ENCODE measurements at places on chromosomes 6 and 20.

DNA sequence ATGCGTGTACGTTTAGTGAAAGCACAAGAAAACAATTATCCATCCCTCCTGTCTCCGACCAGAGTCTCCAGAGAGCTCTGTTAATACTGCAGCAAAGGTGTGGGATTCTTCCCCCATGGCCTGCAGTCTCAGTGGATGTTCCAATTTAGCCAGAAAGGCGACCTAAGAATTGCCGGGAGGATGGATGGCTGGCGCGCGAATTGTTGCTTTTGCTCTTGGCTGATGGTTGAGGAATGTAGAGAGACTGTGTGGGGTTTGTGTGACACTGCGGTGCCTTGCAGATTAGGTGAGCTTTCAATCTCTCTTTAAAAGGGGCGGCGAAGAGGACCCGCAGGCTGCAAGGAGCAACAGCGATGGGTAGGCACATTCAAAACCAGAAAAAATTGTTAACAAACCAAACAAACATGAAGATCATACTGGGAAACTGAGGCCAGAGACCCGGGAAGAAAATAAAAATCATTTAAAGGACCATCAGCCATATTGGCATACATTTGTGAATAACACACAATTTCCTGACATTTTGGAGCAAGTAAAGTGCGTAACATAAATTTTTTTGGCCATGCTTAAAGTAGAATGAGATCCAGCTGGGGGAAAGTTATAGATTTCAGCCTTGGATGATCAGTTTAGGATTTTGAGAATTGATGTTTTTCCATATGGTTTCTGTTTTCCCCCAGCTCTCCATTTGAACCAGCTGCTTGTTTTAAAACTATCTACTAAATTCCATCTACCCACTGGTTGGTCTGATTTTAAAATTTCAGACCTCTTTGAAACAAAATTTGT lies 46.3 kb downstream of the GNAS start:
- DNase-seq = no peak

- DNase-seq = peak; percentile 19
These were observed 8.6 kb downstream of the CD83 start for GRCh38 chr6:14126191-14126590.

- DNase-seq = no peak
These were observed 63.5 kb downstream of the LYRM2 start for GRCh38 chr6:89574910-89575561.

GRCh38 chr6:6695625-6696276 lies 107.2 kb downstream of the LY86 start:
- DNase-seq = peak; percentile 67

DNA sequence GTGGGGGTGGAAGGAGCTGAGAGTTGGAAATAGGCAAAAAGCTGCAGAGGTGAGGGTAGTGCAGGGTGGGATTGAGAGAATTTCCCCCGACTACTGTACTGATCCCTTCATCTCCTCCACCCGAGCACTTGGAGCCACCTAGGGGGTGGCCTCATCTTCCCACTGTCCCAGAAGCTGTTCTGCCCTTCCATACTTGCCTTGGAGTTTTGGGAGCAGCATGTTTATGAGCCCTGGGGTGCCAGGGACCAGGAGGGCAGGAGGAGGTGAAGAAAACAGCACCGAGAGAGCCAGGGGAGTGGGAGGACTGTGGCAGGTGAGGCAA lies 34.0 kb upstream of the HLA-A start:
- no peak for DNase-seq

DNA sequence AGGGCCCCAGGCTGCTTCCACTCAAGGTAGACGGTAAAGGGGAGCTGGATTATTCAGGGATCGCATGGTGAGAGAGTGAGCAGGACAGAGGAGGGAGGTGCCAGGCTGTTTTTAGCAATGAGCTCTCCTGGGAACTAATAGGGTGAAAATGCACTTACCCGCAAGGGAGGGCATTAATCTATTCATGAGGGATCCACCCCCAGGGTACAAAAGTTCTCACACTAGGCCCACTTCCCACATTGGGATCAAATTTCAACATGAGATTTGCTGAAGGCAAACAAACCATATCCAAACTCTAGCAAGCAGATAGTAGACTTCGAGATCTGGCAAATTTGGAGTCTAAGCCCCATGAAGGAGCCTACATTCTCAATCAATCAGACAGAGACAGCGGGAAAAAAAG lies 408.6 kb downstream of the RNF144B start:
- no peak for DNase-seq

GRCh38 chr20:25340380-25340779 lies 50.3 kb downstream of the ABHD12 start:
- no peak for DNase-seq

DNA sequence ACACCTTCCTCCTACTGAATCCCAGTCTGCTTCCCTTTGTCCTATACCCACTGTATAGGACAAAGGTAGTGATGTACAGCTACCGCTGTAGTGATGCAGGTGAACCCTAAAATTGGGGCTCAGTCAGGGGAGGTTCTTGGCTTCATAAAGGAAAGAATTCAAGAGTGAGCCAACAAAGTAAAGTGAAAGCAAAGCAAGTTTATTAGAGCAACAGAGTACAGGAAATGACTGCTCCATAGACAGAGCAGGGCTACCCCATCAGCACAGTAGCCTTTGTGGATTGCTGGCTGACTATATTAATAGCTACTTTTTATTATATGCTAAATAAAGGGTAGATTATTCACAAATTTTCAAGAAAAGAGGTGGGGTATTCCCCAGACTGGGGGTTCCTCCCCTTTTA lies 3.3 kb upstream of the C20orf202 start:
- no peak for DNase-seq

- DNase-seq = no peak
These were observed 4.0 kb downstream of the PHF10 start for GRCh38 chr6:169720207-169720855.

GRCh38 chr6:255041-255750 lies 37.1 kb upstream of the DUSP22 start:
- DNase-seq = no peak

GRCh38 chr20:46694484-46694883 lies 5.2 kb upstream of the TP53RK start:
- peak; percentile 69 for DNase-seq

- no peak for DNase-seq
These were observed 64.8 kb downstream of the TSHZ2 start for GRCh38 chr20:53036992-53037391.

- no peak for DNase-seq
These were observed 151.5 kb upstream of the SALL4 start for GRCh38 chr20:51953731-51954340.

DNA sequence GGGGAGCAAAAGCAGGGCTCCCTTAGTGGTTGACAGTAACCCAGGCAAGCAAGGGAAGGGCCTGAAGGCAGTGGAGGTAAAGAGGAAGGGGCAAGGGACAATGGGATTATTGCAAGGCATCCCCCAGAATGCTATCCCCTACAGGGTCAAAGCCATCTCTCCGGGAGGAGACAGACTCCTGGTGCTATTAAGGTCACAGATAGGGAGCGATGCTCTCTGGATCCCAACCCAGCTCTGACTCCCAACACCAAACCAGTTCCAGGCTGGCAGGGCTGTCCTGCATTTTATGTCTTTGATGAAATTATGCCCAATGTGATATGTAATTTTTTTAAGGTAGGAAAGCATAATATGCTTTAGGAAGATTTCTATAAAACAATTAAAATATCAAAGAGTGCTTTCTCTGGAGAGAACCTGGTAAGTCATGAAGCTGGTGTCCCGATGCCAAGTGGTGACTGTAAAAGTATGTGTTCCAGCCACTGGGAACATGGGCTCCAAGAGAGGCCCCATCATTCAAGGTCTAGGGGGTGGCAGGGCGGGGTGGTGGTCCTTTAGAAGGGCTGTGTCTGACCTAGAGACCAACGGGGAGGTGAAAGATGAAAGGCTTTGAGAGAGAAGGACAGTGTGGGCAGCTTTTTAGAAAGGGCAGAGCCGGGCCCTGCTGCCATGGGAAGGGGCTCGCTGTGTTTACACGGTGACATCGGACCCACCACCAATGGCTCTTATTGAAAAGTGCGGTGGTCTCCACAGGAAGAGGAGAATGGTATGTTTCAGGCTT lies 276.5 kb downstream of the CDC5L start:
- no peak for DNase-seq

DNA sequence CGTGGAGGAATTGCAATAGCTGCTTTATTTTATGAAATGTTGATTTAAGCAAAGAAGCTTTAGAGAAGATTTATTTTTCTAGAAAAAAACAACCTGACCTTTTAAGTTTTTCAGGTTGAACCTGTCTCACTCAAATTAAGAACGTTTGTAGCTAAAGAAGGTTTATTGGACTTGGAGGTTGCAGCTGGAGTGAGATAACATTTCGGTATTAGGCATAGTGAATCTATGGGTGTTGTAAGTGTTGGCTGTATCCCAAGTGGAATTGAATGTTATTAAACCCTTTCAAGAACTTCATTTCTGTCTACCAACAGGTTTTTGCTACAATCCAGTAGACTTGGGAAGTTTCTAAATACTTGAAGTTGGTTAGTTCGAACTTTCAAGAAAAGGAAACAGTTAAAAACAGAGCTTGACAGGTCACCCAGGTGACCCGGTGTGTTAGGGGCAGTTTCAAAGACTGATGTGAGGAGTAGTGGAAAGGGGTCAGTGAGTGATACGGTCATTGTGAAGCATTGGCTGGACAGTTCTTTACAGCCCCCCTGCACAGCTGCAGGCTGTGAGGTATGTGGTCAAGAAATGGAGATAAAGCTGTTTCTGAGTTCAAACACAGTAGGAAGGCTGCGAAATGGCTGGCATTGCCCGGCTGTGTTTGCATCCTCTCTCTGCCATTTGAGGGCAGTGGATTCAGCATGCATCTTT lies 2.4 kb upstream of the TBCC start:
- DNase-seq = no peak

- DNase-seq = no peak
These were observed 35.8 kb downstream of the RREB1 start for GRCh38 chr6:7143476-7143974.

GRCh38 chr20:57514273-57514751 lies 10.6 kb downstream of the CTCFL start:
- no peak for DNase-seq

GRCh38 chr20:754904-755303 lies 13.4 kb downstream of the SLC52A3 start:
- DNase-seq = no peak

DNA sequence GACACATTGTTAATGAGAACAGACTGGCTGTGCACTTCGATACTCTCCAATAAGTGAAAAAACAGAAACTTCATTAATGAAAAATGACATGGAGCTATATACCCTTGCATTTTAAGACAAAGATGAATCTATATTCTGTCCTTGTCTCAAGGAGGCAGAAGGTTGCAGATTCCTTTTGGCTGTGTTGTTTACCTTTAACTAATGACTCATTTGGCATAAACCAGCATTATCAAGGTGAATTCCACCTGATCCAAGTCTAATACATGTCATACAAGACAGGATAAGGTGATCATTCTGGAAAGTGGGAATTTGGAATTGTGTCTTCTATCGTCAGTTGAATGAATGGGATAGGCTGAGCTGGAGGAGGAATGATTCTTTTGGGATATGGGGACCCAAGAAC lies 192.9 kb downstream of the PLCB4 start:
- DNase-seq = no peak

- no peak for DNase-seq
These were observed 12.4 kb upstream of the NPBWR2 start for GRCh38 chr20:64119681-64120341.

- DNase-seq = no peak
These were observed 32.5 kb downstream of the SUN5 start for GRCh38 chr20:32971703-32972161.

- no peak for DNase-seq
These were observed 51.4 kb upstream of the EMILIN3 start for GRCh38 chr20:41418031-41418430.

- no peak for DNase-seq
These were observed 3.6 kb downstream of the ARFRP1 start for GRCh38 chr20:63703976-63704748.

DNA sequence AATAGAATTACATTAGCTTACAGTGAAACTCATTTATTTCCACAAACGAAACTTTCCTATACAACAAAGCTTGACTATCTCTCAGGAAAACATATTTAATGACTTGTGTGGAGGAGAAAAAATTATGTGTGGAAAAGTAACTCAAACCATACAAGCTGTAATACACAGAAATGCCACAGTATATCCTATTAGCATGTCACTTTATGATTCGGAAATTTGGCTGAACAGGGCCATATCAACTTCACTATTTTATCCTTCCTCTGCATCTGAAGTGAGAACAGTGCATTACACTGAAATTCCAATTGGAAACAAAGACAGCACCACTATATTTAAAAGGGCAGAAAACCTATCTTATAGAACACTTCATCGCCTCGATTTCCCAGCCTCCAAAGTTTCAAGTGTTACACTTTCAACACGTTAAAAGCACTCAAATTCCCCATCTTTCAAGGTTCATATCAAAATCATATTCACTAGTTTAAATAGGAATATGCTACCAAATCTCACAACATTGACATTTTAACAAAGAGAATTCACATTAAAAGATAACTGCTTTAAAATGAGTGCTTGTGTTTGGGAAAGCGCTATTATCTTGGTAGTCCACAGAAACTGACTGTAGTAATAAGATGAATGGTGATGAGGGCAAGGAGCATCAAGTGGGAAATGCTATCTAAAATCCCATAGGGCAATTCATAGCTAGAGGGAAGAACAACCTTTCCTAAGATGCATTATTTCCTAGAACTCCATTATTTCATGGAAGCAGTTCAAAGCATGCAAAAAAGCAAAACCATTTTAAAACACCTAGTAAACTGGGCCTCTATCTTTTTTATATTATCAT lies 1.8 kb downstream of the REV3L start:
- DNase-seq = no peak

GRCh38 chr20:22008456-22008855 lies 303.0 kb downstream of the PAX1 start:
- DNase-seq = no peak

- peak; percentile 29 for DNase-seq
These were observed 435 bp downstream of the ZSWIM3 start for GRCh38 chr20:45857882-45858216.

GRCh38 chr20:21391972-21392352 lies 5.4 kb downstream of the NKX2-4 start:
- no peak for DNase-seq

GRCh38 chr20:56957737-56958553 lies 308.5 kb downstream of the BMP7 start:
- peak; percentile 46 for DNase-seq

DNA sequence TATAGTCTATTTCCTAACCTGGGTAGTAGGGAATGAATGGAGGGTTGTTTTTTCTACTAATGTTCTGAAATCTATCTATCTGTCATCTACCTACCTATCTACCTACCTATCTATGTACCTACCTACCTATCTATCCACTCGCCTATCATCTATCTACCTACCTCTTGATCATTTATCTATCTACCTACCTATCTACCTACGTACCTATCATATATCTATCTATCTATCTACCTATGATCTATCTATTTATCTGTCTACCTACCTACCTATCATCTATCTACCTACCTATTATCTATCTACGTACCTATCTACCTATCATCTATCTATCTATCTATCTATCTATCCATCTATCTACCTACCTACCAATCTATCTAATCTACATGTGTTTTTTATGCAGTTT lies 62.5 kb upstream of the PHACTR1 start:
- DNase-seq = no peak

All from NCI-H446 (cell line).